ENCODE measurements at places on chromosomes 2 and 18.

GRCh38 chr2:196066291-196067087, 2.1 kb downstream of the DNAH7 start:
- DNase-seq = no peak

DNA sequence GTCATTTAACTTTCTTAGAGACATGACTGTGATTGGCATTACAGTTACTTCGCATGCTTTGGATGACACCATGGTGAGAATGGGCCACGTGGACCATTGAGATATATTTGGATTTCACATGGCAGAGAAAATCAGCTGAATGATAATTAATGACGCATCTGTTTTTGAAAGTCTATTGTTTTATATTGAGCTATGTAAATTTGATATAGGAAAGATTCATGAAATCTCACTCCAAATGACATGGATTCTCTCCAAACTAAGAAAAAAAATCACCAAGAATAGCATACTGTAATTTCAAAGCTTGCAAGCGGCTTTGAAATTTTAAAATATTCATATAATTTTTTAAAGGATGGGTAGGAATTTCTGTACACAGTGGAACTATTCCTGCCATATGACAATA, 163.7 kb downstream of the SH3BP4 start:
- DNase-seq = no peak

DNA sequence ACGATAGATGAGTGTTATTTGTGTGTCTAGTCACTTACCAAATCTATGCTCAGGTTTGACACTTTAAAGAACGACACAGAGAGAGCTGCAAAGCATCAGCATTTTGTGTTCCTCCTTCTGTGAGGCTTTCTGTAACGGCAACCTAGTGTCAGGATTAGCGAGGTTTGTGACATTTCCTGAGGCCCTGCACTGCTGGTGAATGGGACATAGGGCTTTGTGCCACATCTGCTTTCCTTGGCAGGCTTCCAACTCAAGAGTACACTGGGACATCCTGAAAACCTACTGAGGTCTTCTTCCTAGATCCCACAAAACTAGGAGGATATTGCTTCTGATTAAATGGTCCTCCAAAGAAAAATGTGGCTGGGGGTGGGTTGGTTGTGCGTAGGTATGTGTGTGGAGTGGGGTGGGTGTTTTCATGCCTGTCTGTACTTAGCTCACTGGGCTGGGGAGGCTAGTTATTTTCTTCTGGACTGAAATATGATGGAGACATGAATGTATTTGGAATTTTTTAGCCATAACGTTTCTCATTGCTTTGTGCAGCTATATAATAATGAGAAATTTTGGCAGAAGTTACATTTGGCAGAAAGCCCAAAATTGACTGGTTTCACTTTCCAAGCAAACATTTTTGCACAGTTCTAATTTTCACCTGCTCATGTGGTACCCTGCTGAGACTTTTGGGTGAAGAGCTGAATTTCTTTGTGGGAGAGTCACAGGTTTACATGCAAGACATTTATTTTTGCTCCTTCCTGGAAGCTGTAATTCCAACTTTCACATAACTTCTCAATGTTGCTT, 308.4 kb downstream of the XIRP2 start:
- no peak for DNase-seq

GRCh38 chr18:49177812-49178211, 227.0 kb upstream of the SMAD7 start:
- no peak for DNase-seq

GRCh38 chr18:42736074-42736473, 379.4 kb downstream of the RIT2 start:
- DNase-seq = no peak

DNA sequence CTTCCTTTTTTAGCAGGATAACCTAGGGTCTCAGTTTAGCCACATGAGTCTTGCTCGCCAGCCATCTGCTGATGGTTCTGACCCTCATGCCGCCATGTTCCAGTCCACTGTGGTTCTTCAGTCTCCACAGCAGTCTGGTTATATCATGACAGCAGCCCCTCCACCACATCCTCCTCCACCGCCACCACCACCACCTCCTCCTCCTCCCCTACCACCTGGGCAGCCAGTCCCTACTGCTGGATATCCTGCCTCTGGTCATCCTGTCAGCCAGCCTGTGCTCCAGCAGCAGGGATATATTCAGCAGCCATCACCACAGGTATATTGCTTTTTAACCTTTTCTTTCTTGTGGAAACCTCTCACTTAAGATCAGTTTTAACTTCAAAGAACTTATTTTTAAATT, 89.9 kb upstream of the UBXN4 start:
- no peak for DNase-seq

- peak; percentile 97 for DNase-seq
Observed at GRCh38 chr2:231666171-231667095, 41.9 kb upstream of the PTMA start.

DNA sequence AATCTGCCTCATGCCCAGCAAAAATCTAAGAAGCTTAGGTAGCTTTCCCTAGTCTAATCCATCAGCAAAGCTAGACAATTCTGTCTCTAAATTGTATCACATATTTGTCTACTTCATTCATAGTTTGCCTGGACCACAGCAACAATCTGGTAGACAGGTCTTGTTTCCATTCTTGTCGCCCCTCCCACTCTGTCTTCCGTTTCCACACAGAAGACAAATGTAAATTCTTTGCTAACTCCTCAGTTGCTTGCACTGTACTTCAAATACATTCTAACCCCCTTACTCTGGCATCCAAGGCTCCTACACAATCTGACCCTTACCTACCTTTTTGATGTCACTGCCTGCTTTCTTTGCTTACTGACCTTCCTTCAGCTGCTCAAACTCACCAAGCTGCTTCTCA, 40.1 kb downstream of the THUMPD2 start:
- DNase-seq = no peak

- DNase-seq = peak; percentile 1
Observed at GRCh38 chr2:118371515-118371914, 283.2 kb downstream of the INSIG2 start.

- no peak for DNase-seq
Observed at GRCh38 chr2:26633351-26633945, 7.7 kb downstream of the CIB4 start.

DNA sequence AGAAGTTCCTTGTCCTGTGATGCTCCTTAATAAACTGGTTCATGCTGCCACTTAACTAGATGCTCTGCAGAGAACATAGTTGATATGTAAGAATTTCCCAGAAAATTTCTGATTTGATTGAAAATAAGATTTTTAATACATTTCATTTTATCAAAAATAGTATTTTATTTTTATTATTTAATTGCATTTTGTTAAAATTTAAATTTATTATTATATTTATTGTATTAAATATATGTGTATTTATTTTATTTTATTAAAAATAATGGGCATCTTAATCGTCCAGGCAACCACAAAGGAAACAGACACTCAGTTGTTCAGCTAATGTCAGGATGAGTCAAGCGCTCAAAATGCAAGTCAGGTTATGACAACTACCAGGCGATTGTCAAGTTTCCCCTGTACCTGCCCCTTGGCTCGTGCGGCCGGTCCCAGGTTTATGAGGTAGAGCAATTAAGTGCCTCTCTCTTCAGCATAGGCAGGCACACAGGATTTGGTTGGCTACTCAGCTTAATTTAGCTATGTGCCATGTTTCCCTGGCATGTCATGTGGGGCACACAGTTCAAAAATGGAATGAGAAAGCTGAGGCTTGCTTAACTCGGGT, 361.2 kb downstream of the RND3 start:
- DNase-seq = no peak

- no peak for DNase-seq
Observed at GRCh38 chr2:43152741-43153647, 73.4 kb downstream of the ZFP36L2 start.

DNA sequence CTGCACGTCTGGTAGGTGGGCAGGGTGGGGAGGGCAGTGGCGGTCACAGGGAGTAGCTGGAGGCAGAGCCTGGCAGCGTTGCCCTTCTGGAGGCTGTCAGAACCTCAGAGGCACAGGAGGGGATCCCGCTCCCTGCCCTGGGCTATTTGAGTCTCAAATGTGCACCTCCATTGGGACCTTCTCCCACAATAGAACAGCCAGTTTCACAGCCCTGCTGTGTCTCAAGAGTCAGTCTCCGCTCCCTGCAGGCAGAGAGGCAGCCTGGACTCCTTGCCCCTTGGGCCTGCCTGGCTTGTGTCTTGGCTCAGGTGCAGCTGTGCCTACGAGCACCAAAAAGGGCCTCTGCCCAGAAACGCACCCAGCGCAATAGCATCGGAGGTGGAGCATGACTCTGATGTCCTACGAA, 57.4 kb downstream of the FAM168B start:
- DNase-seq = no peak

- DNase-seq = no peak
Observed at GRCh38 chr2:239500574-239501550, 100.0 kb upstream of the HDAC4 start.

Measured in globus pallidus (tissue), 1 donor.